ENCODE measurements at places on chromosomes 13 and 19.
A peak's percentile ranks its signal among the peaks of the same experiment; 100 is the strongest.

DNA sequence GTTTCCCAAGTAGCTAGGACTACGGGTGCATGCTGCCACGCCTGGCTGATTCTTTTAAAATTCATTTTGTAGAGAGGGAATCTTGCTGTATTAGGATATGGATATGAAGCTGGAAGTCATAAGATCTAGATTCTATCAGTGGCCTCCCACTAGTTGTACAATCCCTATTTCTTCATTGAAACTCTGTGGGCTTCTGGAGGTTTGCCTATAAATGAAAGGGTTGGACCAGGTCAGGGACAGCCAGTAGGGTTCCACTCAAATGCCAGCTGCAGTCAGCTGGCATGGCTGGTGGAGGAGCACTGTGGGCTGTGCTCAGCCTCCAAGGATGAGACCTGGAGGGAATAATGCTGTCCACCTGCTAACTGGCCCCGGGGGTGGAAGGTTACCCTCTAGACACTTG lies 110.2 kb upstream of the GJB6 start:
- no peak for DNase-seq

GRCh38 chr13:51009597-51009996 lies 100.0 kb downstream of the RNASEH2B start:
- DNase-seq = no peak

- DNase-seq = no peak
Measured at GRCh38 chr19:33207903-33208302, 13.8 kb downstream of the LRP3 start.

- DNase-seq = no peak
Measured at GRCh38 chr13:40787062-40787461, 2.3 kb upstream of the SLC25A15 start.

GRCh38 chr19:36115453-36116343 lies at the start of gene TBCB:
TSS of gene TBCB (plus strand) at chr19:36115468. CDS start at chr19:36115561, 93 bp downstream.
- peak; percentile 89 for DNase-seq

- no peak for DNase-seq
Measured at GRCh38 chr13:71634602-71635443, 232.2 kb downstream of the DACH1 start.

DNA sequence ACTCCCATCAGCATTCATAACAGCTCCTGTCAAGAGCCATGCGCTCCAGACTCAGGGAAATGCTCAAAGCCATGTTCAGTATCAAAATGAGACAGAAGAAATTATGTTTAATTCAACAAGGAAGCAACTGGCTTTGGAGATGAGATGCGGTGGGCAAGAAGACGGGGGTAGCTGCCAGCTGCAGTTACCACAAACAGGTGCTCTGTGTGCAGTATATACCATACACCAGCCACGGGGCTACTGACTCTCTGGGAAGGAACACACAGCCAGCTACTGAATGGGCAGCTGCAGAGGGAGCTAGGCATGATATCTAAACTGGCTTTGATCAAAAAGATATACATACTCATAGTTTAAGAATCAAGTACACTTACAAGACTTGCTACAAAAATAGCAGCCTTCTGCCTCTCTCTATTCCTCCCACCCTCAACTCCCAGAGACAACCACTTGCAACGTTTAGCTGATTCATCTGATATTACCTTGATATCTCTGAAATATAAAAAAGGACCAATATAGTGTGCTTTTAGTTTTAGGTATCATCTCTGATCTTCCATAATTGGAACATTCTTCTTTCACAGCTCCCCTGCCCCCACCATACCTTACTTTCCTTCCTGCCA lies 593.0 kb downstream of the UQCRFS1 start:
- no peak for DNase-seq

- no peak for DNase-seq
Measured at GRCh38 chr19:2615782-2616181, 86.7 kb downstream of the GNG7 start.

- peak; percentile 67 for DNase-seq
Measured at GRCh38 chr19:1767464-1767933, 14.2 kb downstream of the ONECUT3 start.

- no peak for DNase-seq
Measured at GRCh38 chr13:62336507-62336906, 920.9 kb upstream of the PCDH20 start.

- no peak for DNase-seq
Measured at GRCh38 chr13:30431269-30431940, 9.1 kb downstream of the UBE2L5 start.
